ENCODE measurements at places on chromosomes 11 and 22. TPM values are rescaled to one million over a fixed set of nuclear protein-coding genes. Genes with fewer than 3 reads are reported as not detected.

GRCh38 chr22:23389271-23390071 lies 190.6 kb downstream of the IGLL1 start:
- no peak for DNase-seq

DNA sequence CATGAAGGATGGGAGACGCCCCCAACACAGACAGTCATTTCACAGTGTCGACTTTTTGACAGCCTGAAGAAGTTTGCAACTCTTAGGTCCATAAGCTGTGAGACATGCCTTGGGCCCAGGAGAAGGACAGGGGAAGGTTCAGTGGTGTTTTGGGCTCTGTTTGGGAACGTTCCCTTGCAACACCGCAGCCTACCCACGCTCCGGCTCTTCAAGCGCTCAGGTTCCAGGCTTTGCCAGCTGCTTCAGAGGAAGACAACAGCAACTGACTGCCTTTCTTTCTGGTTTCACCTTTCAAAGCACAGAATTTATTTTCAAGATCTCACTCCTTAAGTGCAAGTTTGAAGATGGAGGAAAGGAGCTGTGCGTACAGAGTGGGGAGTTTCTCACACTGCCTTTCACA lies 575.8 kb upstream of the B3GAT1 start:
- no peak for DNase-seq

The ZFTA gene
- total RNA-seq: 62.7 TPM

- no peak for DNase-seq
Observed at GRCh38 chr11:126394036-126394435, 38.5 kb downstream of the ST3GAL4 start.

DNA sequence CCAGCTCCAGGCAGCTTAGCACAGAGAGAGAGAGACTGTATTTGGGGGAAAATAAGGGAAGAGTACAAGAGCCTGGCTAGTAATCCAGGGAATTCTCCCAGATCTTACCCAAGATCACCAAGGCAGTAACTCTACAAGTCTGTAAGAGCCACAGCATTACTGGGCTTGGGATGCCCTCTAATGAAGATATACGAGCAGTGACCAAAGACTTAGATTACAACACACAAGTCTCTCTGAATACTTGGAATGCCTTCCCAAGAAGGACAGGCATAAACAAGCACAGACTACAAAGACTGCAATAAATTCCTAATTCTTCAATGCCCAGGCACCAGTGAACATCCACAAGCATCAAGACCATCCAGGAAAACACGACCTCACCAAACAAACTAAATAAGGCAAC lies 17.7 kb downstream of the DNAJC24 start:
- DNase-seq: no peak

DNA sequence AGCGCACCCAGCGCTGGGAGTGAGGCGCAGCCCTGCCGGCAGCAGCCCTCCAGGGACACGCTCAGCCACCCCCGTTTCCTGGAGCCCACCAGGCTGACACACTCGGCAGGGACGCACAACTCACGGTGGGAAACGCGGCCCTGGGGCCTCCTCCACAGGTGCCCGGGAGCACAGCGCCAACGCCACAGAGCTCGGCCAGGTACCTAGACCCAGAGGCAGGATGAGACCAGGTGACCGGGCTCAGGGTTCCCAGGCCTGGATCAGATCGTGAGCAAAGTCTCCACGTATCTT lies 18.0 kb downstream of the TUBGCP6 start:
- DNase-seq: no peak

- peak; percentile 27 for DNase-seq
Observed at GRCh38 chr11:16194566-16194965, 161.8 kb downstream of the SOX6 start.

The GRM5 gene
- total RNA-seq: not detected

The SERPIND1 gene
- 0.09 TPM for total RNA-seq

DNA sequence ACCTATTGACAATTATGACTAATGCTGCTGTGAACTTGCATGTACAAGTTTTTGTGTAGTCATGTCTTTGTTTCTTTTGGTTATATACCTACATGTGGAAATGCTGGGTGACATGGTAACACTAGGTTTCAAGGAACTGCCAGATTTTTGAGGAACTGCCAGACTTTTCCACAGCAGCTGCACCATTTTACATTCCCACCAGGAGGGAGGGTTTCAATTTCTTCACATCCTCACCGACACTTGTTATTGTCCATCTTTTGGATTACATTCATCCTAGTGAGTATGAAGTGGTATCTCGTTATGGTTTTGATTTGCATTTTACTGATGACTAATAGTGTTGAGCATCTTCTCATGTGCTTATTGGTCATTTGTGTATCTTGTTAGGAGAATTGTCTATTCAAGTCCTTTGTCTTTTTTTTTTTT lies 13.3 kb downstream of the CLDN5 start:
- no peak for DNase-seq

DNA sequence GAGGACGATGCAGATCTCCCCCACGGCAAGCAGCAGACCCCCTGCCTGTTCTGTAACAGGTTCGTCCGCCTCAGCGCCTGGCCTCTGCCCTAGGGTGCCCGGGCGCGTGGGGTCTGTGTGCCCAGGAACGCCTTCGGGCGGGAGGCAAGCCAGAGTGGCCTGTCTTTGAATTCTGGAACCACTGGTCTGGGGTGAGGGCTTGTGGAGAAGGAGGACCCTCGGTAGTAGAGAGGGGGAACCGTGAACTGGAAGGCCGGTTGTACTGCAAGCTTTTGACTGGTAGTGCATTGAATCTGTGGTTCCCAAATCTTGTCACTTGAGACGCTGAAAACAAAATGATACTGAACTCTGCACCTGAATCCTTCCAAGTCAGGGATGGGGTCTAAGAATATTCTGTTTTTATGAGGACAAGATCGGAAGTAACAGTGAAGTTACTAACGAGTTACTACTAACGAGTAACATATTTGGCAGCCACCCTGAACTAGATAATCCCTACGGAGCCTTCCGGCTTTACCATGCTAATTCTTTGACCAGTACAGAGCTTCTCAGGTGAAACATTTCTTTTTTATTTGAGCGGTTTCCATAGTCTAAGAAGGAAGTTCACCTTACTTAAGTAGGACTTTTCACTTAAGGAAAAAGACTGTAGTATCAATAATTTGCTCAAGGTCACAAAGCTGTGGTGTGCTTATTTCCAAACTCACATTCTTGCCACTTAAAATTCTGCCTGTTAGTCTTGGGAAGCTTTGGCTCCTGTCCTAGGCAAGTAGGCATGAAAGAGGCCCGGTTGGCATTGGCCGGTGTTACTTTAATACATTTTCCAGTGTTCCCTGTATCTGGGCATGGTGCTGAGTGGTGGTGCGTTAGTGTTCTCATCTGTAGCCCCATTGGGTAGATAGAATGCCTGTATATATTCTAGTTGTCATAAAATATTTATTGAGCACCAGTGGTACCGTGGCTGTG lies 860 bp downstream of the PRMT3 start:
- peak; percentile 19 for DNase-seq

- no peak for DNase-seq
Observed at GRCh38 chr22:42879371-42880021, 22.4 kb upstream of the ARFGAP3 start.

The APOA5 gene
- not detected for total RNA-seq

GRCh38 chr22:17570851-17571631 lies 7.7 kb downstream of the SLC25A18 start:
- DNase-seq: peak; percentile 61

DNA sequence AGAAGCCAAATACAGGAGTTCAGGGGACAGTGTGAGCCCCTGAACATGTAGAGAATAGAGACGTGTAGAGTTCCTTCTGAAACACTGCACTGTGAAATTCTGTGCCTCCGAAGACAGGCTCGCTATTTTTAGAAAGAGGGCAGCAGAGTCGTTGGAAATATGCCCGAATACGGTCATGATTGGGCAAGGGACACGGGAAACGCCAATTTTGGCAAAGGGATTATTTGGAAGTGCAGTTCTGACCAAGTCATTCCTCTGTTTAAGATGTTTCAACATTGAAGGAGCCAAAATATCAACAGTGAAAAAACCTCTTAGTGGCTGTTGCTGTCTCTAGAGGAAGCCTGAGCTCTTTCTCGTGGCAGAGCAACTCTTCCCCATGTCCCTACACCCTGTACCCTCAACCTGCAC lies 9.5 kb upstream of the CBX6 start:
- peak; percentile 96 for DNase-seq

The APOL2 gene
- 45.2 TPM for total RNA-seq

- no peak for DNase-seq
Observed at GRCh38 chr11:65952052-65952521, 6.8 kb downstream of the TSGA10IP start.

DNA sequence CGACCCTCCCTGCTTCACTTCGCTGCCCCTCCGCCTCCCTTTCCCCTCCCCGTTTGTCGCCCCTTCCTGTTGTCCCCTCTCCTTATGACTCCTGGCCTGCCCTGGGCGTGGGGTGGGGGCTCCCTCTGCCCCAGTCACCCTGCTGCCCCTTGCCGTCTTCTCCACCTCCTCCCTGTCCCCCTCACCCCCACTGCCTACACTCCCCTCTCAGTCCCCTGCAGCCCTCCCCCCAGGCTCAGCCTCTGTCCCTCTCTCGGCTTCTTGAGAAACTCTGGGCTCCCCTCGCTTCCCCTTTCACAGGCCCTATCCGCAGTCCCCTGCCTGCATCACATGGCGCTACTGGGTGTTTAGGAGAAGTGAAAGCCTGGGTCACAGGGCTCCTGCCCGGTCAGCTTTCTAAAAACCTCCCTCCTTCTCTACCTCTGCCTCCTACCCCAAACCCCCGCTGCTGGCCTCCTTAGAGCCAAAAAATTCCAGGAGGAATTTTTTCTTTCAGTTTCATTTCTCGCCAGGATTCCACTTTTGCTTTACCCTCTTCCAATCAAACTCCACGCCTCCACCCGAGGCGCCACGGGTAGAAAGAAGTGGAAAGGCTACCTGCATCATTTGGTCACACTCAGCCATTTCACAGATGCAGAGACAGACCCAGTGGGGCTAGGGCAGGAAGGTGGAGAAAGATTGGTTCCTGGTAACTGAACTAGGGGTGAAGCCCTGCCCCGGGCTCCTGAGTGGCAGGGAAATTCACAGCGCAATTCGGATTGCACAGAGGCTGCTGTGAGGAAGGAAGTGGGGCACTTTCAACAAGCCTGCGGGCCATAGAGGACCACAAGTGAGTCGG lies at the start of gene SLC15A3:
Gene SLC15A3 (minus strand): TSS at position 273 of the 838 bp plus-strand sequence. CDS start 625 bp downstream, outside the sequence.
- peak; percentile 57 for DNase-seq

DNA sequence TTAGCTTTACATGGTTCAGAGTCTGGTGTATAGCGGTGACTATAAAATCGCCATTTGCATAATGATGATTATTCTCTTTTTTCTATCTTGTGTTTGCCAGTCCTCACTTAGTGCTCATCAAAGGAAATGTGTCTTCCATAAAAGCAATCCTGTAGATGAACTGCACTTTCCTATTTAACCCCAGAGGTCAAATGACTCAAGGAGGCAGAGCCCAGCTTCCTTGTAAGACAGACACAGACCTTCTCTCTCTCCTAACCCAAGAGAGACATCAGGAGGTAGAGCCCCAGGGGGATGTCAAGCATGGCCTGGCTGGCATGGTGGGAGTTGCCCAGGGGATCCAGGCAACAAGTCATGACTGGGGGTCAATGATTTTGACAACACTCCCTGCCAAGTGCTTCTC lies 46.9 kb upstream of the CRTAM start:
- peak; percentile 17 for DNase-seq

The SELENOM gene
- total RNA-seq: 97.9 TPM

The PKP3 gene
- total RNA-seq: 1.3 TPM

DNA sequence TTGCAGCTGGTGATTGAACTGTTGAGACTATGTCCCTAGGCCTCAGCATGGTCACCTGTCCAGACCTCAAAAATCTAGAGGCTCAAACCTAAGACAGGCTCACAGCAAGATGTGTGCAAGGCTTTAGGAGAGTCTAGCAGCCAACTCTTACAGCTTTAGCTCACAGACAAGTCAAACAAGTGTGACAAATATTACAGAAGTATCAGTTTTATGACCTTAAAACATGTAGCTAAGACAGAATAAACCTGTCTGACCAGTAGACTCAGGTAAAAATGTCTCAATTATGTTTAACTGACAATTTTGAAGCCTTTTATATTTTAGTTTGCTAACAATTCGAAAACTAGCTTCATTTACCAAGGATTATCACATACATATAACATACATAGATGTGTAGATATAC lies 80.0 kb upstream of the HTATIP2 start:
- DNase-seq: no peak

The ZDHHC13 gene
- total RNA-seq: 18.6 TPM

The LPXN gene
- total RNA-seq: 1.4 TPM

DNA sequence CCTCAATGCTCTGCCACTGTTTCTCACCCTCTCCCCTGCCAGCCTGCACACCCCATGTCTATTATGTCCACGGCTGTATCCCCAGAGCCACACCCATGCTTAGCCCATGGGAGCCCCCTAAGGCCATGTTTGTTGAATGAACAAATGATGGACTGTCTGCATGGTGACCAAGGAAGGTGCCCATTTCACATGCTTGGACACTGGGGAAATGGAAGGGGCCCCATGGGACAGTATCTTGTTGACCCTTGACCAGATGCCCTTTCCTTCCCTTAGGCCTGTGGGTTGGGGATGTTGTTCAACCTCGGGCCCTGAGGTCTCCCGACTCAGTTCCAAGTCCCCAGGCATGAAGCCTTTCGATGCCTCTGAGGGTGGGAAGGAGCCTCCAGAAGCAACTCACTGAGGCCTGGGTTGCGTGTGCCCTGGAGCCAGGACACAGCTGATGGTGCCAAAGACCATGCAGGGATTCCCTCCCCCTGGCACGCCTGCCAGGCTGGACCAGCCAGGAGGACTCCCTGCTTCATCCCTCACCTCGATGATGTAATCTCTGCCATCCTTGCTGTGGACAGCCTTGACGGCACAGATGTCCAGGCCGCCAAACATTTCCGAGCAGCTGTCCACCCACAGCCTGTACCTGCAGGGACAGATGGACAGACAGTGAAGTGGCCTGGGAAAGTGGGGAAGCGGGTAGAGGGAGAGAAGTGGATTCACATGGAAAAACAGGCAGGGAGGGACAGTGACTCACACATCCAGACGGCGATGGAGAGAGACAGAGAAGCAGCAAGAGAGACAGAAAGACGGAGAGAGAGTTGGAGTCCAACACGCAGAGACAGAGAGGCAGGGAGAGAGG lies 58.9 kb downstream of the FBXO7 start:
- peak; percentile 28 for DNase-seq

The RNF215 gene
- 9.1 TPM for total RNA-seq

- DNase-seq: no peak
Observed at GRCh38 chr11:61844909-61845565, 16.9 kb downstream of the FADS2 start.

Data from fibroblast of the aortic adventitia (primary cell).